Fibroblast of the aortic adventitia (primary cell): ENCODE measurements at places on chromosomes 1 and 21. TPM values are rescaled to one million over a fixed set of nuclear protein-coding genes. Genes with fewer than 3 reads are reported as not detected.

C1orf21 gene
- 41.0 and 47.3 TPM in 2 replicates for total RNA-seq

SPRR2A gene
- not detected in 2 replicates for total RNA-seq

UBASH3A gene
- total RNA-seq = not detected in 2 replicates

TMPRSS3 gene
- not detected in 2 replicates for total RNA-seq

FAM78B gene
- total RNA-seq = 0.25 and 0.27 TPM in 2 replicates

- DNase-seq = no peak
Measured at GRCh38 chr1:243730487-243731150, 119.4 kb downstream of the AKT3 start.
